ENCODE measurements at places on chromosomes 13 and 19.

DNA sequence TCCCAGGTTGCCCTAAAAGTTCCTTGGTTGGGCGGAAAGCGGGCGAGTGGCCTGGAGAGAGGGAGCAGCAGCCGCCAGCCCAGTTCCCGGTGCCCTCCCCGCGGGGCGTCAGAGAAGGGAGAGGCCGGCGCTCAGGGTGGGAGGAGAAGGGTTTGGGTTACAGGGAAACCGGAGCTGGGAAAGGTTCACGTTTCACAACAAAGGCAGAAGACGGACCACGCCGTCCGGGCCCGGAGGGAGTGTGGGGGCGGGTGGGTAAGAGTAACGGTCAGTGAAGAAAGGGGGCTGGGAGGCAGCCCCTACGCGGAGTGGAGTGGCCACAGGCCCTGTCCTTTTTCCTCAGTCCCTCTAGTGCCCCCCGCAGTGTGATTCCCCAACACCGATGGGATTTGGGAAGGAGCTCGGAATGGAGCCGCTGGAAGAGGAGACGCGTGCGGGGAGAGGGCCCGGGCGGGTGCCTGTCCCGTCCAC is 1.6 kb downstream of the SIX5 start:
- H3K4me1 ChIP-seq: no peaks in the 10 kb centered on the region
- H3K27ac ChIP-seq: peak overlapping the region; percentile 50
- H3K36me3 ChIP-seq: no peaks in the 10 kb centered on the region

GRCh38 chr13:28077231-28077630 is 23.1 kb downstream of the FLT3 start:
- H3K4me3 ChIP-seq: no peak overlapping the region
- H3K36me3 ChIP-seq: no peaks in the 10 kb centered on the region
- DNase-seq: no peak
- no peak overlapping the region for H3K27ac ChIP-seq
- H3K4me1 ChIP-seq: no peaks in the 10 kb centered on the region

DNA sequence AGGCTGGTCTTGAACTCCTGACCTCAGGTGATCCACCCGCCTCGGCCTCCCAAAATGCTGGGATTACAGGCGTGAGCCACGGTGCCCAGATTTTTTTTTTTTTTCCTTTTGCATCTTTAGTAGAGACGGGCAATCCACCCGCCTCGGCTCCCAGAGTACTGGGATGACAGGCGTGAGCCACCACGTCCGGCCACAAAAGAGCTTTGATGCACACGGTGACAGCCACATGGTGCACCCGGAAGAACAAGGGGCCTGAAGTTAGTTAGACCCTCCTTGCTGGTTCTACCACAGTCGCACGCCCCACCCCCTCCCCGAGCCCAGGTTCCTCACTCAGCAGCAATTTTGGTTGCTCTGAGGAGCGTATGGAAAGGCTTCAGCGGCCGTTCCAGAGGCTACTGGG is 54.2 kb upstream of the USE1 start:
- no peaks in the 10 kb centered on the region for H3K4me1 ChIP-seq
- H3K27ac ChIP-seq: no peak overlapping the region
- H3K27me3 ChIP-seq: no peaks in the 10 kb centered on the region
- no peak for DNase-seq

DNA sequence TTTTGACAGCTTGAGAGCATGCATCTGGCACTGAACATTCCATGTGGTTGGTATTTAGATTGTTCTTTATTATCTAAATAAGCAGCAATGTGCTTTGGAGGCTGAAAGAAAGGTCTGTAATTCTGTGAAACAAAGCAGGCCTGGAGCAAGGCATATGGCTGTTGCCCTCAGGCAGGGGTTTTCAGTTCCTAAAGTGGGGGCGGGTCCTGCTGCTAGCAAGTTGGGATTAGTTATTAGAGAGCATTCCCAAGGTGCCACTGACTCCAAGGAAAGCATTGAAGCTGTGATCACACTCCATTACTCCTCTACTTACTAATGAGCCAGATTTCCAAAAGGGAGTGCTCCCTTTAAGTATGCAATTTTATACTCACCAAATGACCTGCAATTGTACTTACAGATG is 432.2 kb downstream of the OLFM4 start:
- H3K27ac ChIP-seq: no peak overlapping the region
- DNase-seq: no peak
- H3K4me1 ChIP-seq: no peaks in the 10 kb centered on the region
- no peaks in the 10 kb centered on the region for H3K36me3 ChIP-seq

- no peak overlapping the region for H3K27ac ChIP-seq
- H3K27me3 ChIP-seq: no peaks in the 10 kb centered on the region
- DNase-seq: no peak
- H3K4me1 ChIP-seq: no peaks in the 10 kb centered on the region
- H3K4me3 ChIP-seq: no peak overlapping the region
Measured at GRCh38 chr13:20170921-20171320, 10.1 kb upstream of the GJA3 start.

GRCh38 chr19:5434970-5435641 is 20.1 kb upstream of the ZNRF4 start:
- H3K27me3 ChIP-seq: no peaks in the 10 kb centered on the region
- H3K4me1 ChIP-seq: no peaks in the 10 kb centered on the region
- no peaks in the 10 kb centered on the region for H3K36me3 ChIP-seq

DNA sequence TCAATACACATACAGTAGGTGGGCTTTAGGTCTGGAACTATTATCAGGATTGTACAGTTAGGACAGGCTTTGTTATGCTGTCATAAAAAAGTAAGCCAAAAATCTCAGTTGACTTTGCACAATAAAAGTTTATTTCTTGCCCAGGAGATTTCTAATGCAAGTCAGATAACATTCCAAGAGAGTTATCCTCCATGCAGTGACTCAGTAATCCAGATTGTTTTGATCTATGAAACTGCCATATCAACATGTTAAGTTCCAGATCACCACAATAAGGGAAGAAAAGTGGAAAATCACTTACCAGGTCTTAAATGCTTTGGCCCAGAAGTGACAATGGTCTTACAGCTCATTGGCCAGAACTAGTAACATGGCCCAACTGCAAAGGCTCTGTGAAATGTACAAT is 636.2 kb upstream of the KLF12 start:
- H3K4me1 ChIP-seq: no peaks in the 10 kb centered on the region
- no peaks in the 10 kb centered on the region for H3K27me3 ChIP-seq
- H3K27ac ChIP-seq: no peak overlapping the region
- no peak overlapping the region for H3K4me3 ChIP-seq
- H3K36me3 ChIP-seq: no peaks in the 10 kb centered on the region

DNA sequence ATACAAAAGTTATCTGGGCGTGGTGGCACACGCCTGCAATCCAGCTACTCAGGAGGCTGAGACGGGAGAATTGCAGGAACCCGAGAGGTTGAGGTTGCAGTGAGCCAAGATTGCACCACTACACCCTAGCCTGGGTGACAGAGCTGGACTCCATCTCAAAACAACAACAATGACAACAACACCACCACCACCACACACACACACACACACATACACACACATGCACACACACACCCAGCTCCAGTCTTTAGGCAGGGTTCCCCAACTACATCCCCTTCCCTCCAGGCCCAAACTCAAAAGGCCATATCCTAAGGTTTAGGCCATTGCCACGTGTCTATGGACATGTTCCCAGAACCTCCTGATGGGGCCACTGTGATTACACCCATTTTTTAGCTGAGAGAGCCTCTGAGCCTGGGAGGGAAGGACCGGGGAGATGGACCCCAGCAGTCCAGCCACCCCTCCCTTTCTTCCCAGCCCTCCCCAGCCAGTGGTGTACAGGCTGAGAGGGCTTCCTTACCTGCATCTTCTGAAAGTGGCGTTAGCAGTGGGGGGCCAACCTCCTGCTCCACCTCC is 9.0 kb upstream of the DMWD start:
- H3K4me1 ChIP-seq: no peaks in the 10 kb centered on the region
- H3K36me3 ChIP-seq: no peaks in the 10 kb centered on the region
- no peak overlapping the region for H3K27ac ChIP-seq

GRCh38 chr13:50229960-50230661 is 214.9 kb downstream of the KCNRG start:
- H3K4me3 ChIP-seq: no peak overlapping the region
- no peak for DNase-seq
- no peaks in the 10 kb centered on the region for H3K27me3 ChIP-seq
- no peak overlapping the region for H3K27ac ChIP-seq
- H3K4me1 ChIP-seq: no peaks in the 10 kb centered on the region

DNA sequence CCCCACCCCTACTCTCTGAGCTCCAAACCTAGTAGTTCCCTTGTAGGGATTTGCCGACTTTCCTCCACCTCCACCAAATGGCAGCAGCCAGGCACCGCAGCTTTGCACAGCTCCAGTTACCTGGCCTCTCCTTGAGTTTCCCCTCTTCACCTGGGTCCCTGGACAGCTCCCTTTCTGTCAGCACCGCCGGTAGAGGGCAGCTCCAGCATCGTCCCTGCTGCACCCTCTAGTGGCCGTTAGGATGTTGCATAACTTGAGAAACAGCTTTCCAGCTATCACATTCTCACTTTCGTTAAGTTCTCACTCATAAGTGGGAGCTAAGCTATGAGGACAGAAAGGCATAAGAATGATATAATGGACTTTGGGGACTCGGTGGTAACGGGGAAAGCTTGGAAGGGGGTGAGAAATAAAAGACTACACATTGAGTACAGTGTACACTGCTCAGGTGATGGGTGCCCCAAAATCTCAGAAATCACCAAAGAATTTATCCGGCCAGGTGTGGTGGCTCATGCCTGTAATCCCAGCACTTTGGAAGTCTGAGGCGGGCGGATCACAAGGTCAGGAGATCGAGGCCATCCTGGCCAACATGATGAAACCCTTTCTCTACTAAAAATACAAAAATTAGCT is 60.4 kb upstream of the OLFM4 start:
- H3K36me3 ChIP-seq: no peaks in the 10 kb centered on the region
- no peak overlapping the region for H3K27ac ChIP-seq
- no peak overlapping the region for H3K4me3 ChIP-seq
- DNase-seq: peak; percentile 74

DNA sequence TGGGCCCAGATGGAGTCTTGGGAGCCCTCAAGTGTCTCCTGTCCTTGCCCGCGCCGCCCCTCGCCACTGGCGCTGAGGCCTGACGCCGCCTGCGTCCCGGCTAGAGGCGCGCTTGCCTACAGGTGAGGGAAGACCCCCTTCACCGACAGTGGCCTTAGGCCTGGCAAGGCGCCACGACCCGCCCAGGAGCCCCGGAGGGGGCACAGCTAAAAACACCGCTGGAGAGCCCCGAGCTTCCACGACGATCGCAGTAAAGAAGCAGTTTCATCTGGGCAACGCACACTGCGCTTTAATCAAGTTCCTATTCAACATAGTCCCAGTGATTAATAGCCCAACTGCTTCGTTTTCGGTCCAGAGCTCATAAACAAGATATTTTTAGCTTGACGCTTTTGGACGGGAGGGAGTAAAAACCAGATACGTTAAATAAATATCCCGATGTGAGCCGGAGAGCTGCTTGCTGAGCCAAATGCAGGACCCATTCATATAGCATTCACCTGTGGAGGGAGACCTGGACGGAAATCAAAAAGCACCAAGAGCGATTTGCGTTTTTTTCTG is 1.5 kb upstream of the CEBPA start:
- H3K27me3 ChIP-seq: no peaks in the 10 kb centered on the region
- peak overlapping the region; percentile 80 for H3K4me3 ChIP-seq
- H3K36me3 ChIP-seq: no peaks in the 10 kb centered on the region
- H3K27ac ChIP-seq: no peak overlapping the region
- no peaks in the 10 kb centered on the region for H3K4me1 ChIP-seq
